ENCODE measurements at places on chromosomes 16 and 17.
A peak's percentile ranks its signal among the peaks of the same experiment; 100 is the strongest.

GRCh38 chr16:1942047-1942809 is 771 bp downstream of the MSRB1 start:
- DNase-seq, result no peak

DNA sequence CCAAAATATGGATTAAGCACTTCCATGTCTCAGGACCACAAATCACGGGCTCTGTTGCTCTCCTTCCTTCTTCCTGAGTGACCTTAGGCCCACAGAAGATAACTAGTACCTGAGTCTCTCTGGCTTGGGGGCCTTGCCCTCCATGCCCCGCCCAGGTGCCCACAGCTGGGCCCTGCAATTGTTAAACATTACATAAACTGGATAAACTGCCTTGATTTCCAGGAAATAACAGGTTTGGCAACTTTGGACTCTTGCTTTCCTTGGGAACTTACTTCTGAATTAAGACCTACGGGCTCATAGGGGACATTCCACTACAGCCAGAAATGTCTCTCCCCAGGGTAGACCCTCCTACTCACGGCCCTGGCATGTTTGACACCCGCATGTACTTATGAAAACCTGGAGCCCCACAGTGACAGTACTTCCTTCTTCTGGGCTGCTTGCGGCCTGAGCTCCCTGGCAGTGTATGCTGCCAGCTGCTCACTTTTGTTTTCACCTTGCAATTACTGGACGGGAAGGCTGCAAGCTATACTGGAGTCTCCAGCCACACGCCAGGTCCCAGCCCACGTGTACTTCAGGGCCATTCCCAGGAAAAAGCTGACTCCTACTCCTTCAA is 2.3 kb upstream of the UBALD2 start:
- peak; percentile 47 for DNase-seq

- no peak for DNase-seq
Measured at GRCh38 chr16:88638323-88639230, at the start of gene IL17C. Gene IL17C (plus strand): TSS chr16:88638572. CDS start chr16:88638642, 70 bp downstream.

DNA sequence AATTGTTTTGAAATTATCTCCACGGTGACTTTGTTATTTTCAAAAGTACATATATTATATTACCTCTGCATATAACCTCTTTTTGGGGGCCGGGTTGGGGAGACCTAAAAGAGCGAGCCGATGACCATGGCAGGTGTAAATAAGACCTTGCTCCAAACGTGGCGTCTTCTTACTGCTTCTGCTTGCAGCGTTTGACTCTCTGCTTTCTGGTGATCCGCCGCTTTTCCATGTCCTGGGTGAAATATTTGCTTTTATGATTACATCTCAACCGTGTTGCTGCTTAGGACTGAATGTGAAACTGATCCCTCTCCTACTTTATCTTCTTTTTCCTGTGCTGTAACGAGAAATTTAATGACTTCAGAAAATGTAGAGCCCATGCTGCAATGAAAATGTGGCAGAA is 18.1 kb downstream of the ATMIN start:
- no peak for DNase-seq

DNA sequence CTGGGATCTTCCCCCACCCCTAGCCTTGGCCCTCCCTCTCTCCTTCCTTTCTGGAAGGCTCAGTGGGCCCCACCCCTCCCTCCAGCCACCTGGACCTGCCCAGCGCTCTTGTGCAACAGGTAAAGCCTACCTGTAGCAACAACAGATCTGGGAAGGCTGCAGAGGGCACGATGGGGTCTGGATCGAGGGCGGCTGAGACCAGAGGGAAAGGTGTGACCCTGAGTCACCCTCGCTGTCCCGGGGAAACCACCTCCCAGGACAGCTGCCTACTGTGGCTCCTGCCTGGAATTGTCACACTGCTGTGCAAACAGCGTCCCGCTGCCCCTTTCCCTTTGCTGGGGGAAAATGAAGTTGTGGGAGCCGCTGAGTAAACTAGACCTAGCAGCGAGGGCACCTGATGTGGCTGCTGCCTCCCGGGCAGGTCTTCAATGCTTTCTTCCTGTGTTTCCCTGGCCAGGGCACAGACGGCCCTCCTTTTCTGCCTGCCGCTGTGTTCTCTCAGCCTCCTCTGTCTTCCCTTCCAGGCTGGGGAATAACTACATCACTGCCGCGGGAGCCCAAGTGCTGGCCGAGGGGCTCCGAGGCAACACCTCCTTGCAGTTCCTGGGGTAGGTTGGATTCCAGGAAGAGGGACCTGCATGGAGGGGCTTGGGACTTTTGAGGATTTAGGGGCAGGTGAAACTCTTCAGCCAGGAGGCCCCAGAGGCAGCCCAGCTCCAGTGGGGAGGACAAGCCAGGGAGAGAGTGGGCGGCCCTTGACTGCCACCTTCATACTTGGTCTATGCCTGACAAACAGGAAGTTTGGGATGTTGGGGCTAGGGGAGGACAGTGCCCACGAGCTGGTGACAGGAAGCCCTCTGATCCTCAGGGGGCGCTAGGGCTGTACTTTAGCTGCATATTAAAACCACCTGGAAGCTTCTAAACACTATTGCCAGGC is 22.2 kb upstream of the CYLD start:
- DNase-seq, result peak; percentile 58

- DNase-seq, result no peak
Measured at GRCh38 chr17:82528484-82529265, 9.1 kb downstream of the FOXK2 start.

- DNase-seq, result no peak
Measured at GRCh38 chr16:85374571-85374872, 238.6 kb upstream of the GSE1 start.

- no peak for DNase-seq
Measured at GRCh38 chr17:55532670-55533069, 21.4 kb upstream of the SMIM36 start.

DNA sequence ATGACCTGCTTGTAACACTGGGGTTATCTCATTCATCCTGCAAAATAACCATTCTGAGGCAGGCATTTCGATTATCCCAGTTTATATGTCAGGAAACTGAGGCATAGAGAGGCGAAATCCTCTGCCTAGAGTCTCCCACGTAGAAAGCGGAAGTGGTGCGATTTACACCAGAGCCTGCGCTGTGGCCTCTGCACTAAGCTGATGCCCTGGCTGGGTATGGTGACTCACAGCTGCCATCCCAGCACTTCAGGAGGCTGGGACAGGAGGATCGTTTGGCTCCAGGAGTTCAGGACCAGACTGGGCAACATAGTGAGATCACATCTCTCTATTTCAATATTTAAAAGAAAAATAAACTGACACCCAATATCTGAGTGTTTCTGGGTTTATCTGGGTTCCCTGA is 59.3 kb upstream of the BCO1 start:
- DNase-seq, result no peak

DNA sequence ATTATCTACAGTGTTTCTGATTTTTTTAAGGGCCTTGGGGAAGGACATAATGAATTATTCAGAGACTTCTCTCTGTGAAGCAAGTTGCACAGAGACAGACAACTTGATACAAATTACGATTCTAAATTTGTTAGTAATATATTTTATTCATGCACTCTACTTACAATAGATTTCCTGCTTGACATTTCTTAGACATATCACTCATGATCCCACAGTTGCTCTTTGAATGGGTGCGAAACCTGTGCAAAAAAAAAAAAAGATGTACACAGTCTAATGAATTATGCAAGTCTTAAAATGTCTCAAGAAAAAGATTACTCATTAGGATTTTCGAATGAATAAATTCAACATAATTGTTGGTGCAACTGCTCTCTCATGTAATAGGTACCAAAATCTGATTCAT is 254.8 kb downstream of the PRKCA start:
- no peak for DNase-seq

DNA sequence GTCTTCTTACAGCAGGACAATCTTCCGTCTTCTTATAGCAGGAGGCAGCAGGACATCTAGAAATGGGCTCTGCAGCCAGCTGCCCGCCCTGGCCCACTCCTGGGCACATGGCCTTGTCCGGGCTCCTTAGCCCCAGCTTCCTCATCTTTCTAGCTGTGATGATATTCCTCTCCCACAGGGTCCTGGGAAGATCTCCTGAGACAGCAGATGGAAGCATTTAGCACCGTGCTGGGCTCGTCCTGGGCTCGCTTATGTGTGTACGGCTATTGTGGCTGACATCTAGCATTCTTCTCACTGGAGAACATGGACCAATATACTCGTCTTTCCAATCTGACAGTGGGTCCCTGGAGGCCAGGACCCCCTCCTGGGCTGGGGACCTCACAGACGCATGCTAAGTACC is 48.5 kb downstream of the TIMM22 start:
- no peak for DNase-seq

DNA sequence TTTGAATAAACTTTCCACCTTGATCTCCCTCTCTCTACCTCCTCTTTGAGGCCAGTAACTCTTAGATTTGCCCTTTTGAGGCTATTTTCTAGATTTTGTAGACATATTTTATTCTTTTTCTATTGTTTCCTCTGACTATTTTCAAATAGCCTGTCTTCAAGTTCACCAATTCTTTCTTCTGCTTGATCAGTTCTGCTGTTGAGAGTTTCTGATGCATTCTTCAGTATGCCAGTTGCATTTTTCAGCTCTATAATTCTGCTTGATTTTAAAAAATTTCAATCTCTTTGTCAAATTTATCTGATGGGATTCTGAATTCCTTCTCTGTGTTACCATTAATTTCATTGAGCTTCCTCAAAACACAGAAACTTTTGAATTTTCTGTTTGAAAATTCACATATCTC is 257.5 kb downstream of the HAPSTR1 start:
- DNase-seq, result no peak

- DNase-seq, result no peak
Measured at GRCh38 chr17:21678393-21679081, 13.8 kb upstream of the KCNJ18 start.

- no peak for DNase-seq
Measured at GRCh38 chr17:81052199-81052997, 17.4 kb downstream of the BAIAP2 start.

DNA sequence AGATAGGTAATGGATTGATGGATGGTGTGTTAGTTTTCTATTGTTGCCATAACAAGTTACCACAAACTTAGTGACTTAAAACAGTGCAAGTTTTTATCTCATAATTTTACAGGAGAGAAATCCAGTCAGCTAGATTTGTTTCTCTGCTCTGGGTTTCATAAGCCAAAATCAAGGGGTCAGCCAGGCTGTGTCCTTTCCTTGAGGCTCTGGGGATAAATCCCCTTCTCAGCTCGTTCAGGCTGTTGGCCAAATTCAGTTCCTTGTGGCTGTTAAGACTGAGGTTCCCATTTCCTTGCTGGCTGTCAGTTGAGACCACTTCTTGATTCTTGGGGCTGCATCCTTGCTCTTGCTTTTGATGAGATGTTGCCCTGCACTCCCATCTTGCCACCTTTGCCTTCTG is 204.9 kb upstream of the CDH13 start:
- no peak for DNase-seq

DNA sequence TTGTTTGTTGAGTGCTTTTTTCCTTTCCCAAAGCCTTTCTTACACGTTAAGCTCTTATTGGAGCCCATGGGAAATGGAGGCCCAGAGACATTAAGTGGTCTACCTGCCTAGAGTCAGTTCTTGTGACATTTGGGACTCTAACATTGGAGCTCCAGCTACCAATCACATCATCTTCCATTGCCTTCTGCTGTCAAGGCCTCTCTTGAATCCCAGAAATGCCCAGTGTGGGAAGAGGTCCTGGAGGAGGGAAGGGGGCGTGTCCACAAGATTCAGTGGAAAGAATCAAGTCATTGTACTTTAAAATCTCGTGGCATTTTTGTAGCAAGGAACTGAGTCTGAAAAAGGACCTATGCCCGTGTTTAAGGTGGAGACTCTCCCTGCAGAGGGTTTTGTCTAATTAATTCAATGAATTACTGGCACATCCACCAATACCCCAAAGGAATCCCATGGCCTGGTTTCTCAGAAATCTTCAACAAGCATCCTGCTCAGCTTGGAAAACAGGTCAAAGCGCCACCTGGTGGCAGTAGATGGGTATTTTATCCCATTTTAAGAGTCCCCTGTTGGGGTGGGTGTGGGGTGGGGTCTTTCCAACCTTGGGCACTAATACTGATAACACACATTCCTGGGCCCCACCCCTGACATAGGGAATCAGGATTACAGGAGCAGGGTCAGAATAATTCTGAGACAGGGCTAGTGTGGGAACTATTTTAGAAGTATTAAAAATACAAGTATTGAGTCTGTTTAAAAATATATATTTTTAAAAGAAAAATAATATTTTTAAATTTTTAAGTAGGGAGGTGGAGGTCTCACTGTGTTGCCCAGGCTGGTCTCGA is 24.6 kb downstream of the GPT2 start:
- peak; percentile 9 for DNase-seq

DNA sequence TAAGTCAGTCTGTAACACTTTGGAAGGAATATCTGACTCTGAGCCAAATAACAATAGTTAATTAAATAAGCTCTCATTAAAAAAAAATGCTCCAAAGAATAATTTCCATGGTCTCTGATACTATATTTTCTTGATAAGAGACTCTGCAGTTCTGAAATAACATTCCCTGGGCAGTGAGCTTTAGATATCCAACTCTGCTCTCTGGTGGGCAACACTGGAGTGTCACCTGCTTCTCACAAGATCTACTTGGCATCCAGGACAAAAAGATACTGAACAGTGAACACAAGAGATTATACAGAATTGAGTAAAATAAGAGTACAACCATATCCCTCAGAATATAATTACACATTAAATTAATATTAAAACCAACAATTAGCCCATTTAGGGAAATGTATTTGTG is 13.7 kb downstream of the BLMH start:
- no peak for DNase-seq

DNA sequence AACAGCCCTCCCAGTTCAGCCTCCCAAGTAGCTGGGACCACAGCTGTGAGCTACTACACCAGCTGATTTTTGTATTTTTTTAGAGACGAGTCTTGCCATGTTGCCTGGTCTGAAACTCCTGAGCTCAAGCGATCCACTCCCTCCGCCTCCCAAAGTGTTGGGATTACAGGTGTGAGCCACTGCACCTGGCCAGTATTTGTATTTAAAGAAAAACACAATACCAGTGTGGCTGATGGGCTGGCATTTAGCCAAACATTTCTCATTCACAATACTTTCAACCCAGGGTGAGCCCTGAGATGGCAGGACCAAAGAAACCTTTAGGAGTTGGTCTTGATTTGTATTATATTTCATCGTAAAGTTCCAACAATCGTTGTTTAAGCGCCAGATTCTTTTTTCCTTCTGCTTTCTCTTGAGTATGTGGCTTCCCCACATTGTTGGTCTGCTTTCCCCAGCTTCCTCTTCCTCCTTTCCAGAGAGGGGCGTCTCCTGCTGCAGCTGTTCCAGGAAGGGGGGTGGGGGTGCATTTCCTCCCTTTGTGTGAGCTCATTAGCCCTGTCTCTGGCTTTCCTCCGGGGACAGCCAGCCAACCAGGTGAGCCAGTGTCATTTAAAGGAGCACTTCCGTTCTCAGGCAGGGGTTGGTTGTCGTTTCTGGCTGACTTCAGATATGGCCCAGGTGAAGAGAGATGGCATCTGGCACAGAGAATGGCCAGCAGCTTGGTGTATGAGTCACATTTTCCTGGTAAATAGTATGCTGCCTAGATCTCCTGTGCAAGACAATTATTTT is 79.9 kb downstream of the GPRC5B start:
- DNase-seq, result no peak

- no peak for DNase-seq
Measured at GRCh38 chr17:46764709-46765401, 53.6 kb downstream of the WNT3 start.

DNA sequence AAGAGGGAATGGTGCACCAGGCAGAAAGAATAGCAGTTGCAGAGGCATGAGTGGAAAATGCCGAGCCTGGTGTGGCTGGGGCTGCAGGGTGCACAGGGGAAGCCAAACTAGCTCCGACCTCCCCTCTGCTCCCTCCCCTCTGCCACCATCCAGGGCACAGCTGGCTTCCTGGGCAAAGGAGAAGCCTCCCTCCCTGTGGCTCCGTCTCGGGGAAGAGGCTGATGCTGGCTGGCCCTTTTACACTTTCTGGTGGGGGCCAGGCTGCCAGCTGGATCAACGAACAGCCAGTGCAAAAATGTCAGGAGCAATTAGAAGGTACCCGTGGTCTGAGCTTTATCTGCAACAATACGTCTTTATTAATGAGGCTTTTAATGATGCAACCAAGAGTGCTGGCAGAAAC is 37.1 kb upstream of the KCNJ12 start:
- no peak for DNase-seq

Measured in KG1 (cell line).